ENCODE measurements at places on chromosomes 2 and 18. TPM values are rescaled to one million over a fixed set of nuclear protein-coding genes. Genes with fewer than 3 reads are reported as not detected.
A peak's percentile ranks its signal among the peaks of the same experiment; 100 is the strongest.

DNA sequence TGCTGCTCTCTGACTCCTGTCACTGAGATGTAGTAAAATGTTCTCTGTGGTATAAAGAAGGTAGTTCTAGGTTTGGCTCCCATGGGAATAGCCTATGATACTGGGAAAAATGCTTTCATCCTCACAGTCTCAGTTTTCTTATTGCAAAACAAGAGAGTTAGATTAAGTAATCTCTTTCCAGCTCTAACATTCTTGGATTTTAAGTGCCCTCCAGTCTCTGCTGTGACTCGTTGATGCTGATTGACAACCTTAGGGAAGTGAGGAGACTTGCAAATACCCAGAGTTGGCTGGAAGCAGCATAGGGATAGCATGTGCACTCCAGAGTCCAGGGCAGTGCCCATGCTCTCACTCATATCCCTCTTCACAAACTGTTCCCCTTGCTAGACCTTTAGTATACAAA, 534.9 kb downstream of the SLC4A3 start:
- no peak overlapping the region for H3K27ac ChIP-seq
- H3K27me3 ChIP-seq = no peaks in the 10 kb centered on the region
- no peaks in the 10 kb centered on the region for H3K36me3 ChIP-seq
- DNase-seq = no peak

DNA sequence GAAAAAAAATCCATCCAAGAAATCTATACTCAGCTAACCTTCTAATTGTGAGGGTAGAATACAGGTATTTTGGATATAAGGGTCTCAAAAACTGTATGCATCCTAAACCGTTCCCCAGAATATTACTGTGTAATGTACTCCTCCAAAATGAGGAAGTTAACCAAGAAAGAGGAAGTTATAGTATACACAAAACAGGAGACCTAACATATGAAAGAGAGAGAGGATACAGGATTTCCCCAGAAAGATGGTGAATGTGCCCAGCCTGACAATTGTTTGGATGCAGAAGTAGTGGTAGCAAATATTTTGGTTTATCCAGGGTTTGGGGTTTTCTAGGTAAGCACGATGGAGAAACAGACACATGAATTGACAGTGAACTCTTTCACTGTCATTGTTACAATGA, 50.6 kb downstream of the GALNT3 start:
- DNase-seq = no peak

- no peak overlapping the region for H3K27ac ChIP-seq
- no peak overlapping the region for H3K4me3 ChIP-seq
- no peaks in the 10 kb centered on the region for H3K27me3 ChIP-seq
These were observed 31.0 kb upstream of the PTH2R start for GRCh38 chr2:208375491-208376068.

DNA sequence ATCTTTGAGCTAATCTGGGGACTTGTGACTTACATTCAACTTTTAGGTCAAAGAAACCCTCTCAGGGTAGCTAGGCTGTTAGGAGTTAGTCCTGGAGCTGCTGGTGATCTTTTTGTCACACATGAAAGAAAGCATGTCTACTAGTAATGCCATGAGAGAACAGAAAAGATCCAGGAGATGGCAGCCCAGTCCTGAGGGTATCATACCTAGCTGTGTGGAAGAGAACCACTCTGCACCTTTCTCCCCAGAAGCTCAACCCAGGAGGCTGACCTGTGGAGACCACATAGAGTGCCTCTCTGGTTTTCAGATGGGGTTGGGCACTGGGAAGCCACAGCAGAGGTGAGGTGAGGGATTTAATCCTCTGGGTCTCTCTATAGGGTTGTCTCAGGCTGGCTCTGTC, 460.2 kb upstream of the UBE2E3 start:
- H3K27ac ChIP-seq = no peak overlapping the region
- H3K36me3 ChIP-seq = no peaks in the 10 kb centered on the region
- no peaks in the 10 kb centered on the region for H3K4me1 ChIP-seq
- H3K27me3 ChIP-seq = no peaks in the 10 kb centered on the region
- DNase-seq = no peak

- no peaks in the 10 kb centered on the region for H3K4me1 ChIP-seq
- no peaks in the 10 kb centered on the region for H3K36me3 ChIP-seq
- H3K27ac ChIP-seq = no peak overlapping the region
These were observed 37.5 kb upstream of the SERPINB2 start for GRCh38 chr18:63850020-63850419.

- no peak overlapping the region for H3K4me3 ChIP-seq
- no peak overlapping the region for H3K27ac ChIP-seq
- H3K36me3 ChIP-seq = no peaks in the 10 kb centered on the region
- H3K27me3 ChIP-seq = no peaks in the 10 kb centered on the region
These were observed 62.2 kb downstream of the OSBPL6 start for GRCh38 chr2:178256382-178257042.

DNA sequence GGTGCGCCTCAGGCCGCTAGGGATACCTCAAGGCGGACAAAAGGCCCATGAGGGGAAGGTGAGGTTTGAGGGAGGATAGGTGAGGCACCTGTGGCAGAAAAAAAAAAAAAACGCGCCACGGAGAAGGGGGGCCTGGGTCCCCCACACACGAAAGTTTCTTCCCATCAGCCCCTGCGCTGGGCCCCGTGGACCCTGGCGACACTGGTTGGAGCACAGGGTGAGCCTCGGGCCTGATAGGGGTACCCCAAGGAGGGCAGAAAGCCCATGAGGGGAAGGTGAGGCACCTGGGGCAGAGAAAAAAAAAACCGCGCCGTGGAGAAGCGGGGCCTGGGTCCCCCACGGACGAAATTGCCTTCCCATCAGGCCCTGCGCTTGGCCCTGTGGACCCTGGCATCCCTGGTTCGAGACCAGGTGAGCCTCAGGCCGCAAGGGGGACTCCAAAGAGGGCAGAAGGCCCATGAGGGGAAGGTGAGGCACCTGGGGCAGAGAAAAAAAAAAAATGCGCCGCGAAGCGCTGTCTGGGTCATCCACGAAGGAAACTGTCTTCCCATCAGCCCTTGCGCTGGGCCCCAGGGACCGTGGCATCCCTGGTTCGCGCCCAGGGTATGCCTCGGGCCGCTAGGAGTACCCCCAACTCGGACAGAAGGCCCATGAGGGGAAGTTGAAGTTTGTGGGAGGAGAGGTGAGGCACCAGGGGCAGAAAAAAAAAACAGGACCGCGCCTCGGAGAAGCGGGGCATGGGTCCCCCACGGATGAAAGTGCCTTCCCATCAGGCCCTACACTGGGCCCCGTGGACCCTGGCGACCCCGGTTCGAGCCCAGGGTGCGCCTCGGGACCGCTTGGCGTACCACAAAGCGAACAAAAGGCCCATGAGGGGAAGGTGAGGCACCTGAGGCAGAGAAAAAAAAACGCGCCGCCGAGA, 226.2 kb downstream of the CCDC74A start:
- no peak overlapping the region for H3K4me3 ChIP-seq
- no peaks in the 10 kb centered on the region for H3K36me3 ChIP-seq
- H3K27ac ChIP-seq = no peak overlapping the region
- H3K4me1 ChIP-seq = no peaks in the 10 kb centered on the region
- no peaks in the 10 kb centered on the region for H3K27me3 ChIP-seq

- H3K27me3 ChIP-seq = peaks cover 37% of the 10 kb centered on the region
- no peak overlapping the region for H3K4me3 ChIP-seq
- no peak overlapping the region for H3K27ac ChIP-seq
- no peaks in the 10 kb centered on the region for H3K36me3 ChIP-seq
These were observed 177.3 kb downstream of the DYSF start for GRCh38 chr2:71630454-71631328.

- no peak overlapping the region for H3K4me3 ChIP-seq
- H3K27me3 ChIP-seq = no peaks in the 10 kb centered on the region
- H3K27ac ChIP-seq = no peak overlapping the region
These were observed 276.1 kb downstream of the RDH14 start for GRCh38 chr2:18284331-18284730.

GRCh38 chr2:167943897-167944296, 303.5 kb downstream of the STK39 start:
- H3K4me1 ChIP-seq = no peaks in the 10 kb centered on the region
- H3K27ac ChIP-seq = no peak overlapping the region
- no peaks in the 10 kb centered on the region for H3K36me3 ChIP-seq

DNA sequence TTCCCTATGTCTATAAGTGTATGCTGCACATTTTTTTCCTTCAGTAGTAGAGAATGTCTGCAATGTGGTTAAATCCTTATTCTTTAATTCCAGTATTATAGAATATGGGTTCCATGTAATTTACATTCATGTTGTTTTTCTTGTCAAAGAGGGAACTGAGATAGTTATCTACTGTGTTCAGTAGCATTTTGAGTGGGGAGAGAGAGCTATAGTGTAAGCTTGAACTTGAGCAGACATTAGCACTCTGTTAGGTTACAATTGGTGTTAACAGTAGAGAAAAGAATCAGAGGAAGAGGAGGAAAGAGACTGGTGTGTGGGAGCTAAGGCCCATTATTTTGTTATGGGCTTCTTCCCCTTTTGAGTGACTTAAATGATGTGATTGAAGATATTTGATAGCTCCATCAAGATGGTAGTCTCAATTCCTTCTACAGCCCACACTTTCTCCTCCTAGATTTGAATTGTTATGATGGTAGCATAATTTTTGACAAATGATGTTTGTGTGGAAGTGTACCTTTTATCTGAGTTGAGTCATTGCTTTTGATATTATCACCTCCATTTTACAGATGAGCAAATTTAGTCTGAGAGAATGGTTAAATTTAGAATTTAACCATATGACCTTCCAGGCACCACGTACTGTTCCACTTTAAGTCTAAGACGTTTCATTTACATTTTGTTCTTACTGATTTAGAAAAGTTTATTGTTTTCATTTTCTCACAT, 71.3 kb downstream of the FMNL2 start:
- H3K27ac ChIP-seq = peak overlapping the region; percentile 34
- no peak for DNase-seq
- peaks cover 39% of the 10 kb centered on the region for H3K4me1 ChIP-seq
- peaks cover 13% of the 10 kb centered on the region for H3K27me3 ChIP-seq

DNA sequence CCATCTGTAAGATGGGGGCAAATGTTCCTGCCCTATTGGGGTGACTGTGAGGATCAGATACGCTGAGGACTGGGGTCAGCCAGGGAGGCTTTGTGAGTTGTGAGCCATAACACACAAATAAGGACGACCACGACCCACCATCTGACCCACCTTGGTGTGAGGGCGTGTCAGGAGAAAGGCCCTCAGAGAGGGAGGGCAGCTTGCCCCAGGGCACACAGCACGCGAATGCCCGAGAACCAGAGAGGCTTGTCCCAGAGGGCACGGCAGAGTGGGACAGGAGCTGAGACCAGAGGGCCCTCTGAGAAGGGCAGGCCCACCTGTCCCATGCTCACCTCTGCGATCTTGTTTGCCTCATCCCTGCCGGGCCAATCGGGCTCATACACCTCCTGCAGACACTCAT, 36.7 kb downstream of the BIN1 start:
- no peaks in the 10 kb centered on the region for H3K36me3 ChIP-seq
- no peaks in the 10 kb centered on the region for H3K27me3 ChIP-seq
- no peak for DNase-seq

SLC5A7 gene
- not detected for total RNA-seq

MEP1B gene
- not detected for total RNA-seq

RUFY4 gene
- total RNA-seq = 0.84 TPM

ABCG5 gene
- total RNA-seq = not detected
